Stimulated activated CD8-positive, alpha-beta memory T cell treated with anti-CD3 and anti-CD28 coated beads, Interleukin-4, amount 100 ng/mL, for 1 hour (primary cell): ENCODE measurements at places on chromosomes 5 and 9.

GRCh38 chr5:178215280-178216002 is 11.1 kb downstream of the HNRNPAB start:
- no peak for DNase-seq

DNA sequence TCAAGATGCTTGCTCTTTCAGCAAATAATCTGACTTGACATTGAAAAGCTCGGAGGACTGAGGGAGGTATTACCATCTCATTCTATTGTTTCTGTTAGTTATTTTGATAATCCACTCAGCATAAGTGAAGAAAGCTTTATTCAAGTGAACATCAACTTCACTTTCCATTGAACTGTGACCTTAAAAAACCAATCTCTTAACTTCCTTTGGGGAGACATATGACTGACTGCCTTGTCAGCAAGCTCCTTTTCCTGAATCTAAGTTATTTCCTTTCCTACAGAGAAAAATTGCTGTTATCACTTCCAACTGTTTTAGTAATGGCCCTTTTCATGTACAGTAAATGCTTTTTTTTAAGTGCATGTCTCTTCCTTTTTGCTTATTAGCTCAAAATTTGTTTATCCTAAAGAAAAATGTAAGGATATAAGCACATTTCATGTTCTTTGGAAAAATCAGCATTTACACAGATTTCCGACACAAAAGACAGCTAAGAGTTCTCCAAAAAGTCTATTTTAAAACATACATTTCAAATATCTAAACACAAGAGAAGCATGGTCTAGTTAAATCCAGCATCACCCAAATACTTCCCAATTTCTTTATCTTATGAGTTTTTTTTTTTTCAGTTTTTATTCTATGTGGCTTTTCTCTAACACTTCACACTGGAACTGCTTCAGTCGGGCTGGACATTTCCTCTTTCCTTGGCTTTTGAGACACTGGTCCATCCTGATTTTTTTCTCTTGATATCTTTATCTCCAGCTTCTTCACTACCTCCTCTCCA is 117.9 kb upstream of the DAB2 start:
- DNase-seq, result no peak

DNA sequence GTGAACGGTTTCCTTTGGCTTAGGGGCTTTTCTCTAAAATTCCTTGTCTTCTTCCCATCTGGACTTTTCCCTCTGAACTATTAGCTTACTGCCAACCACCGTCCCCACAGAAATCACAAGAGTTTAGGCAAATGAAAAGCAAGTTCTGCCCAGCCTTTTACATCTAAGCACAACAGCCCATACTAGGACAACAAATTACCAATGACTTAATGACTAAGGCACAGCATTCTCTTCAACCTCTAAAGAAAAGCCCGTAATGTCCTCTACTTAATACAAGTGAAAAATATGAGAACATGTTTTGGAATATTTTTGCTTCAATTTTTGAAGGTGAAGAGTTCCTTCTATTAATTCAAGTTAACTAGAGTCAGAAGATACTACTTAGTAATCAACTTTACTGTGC is 1.2 kb downstream of the ZBTB5 start:
- DNase-seq, result no peak

DNA sequence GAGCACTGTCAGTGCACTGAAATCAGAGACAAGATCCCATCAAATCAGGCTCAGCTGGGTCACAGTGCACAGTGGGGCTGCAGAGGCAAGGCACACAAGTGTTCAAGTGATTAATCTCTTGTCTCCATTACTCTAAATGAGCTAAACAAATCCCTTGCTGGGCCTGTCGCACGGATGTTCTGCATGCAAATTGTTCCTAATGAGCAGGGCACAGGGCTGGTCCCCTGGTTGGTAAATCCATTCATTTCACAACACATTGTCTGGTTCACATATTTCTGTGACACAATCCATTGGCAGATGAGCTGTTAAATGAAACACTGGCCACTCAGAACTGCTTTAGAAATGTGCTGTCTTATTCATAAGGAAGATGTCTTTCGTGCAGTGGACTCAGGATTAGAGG is 167.9 kb upstream of the BRINP1 start:
- DNase-seq, result no peak

- no peak for DNase-seq
Measured at GRCh38 chr9:16680975-16681651, 189.4 kb downstream of the BNC2 start.
